ENCODE measurements at places on chromosomes 2 and 18.

- peak; percentile 24 for DNase-seq
These were observed 1.1 kb downstream of the MAP3K20 start for GRCh38 chr2:173076581-173077345.

- DNase-seq: no peak
These were observed 3.0 kb upstream of the FZD7 start for GRCh38 chr2:202030691-202031090.

DNA sequence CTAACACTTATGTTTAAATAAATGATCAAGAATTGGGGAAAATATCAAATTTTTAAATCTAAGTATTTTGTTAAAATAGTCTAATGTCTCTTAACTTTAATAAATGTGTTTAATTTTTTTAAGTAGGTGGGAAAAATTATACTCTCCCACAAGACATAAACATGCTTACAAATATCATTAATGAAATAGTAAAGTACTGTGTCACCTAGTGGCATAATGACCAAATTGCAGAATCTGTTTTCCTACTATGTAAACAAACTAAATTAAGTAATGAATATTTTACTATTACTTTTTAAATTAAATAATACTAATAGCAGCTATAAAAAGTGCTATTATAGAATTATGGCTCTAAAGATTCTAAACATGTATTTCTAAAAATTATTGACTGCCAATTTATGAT lies 52.0 kb upstream of the CHAC2 start:
- no peak for DNase-seq

DNA sequence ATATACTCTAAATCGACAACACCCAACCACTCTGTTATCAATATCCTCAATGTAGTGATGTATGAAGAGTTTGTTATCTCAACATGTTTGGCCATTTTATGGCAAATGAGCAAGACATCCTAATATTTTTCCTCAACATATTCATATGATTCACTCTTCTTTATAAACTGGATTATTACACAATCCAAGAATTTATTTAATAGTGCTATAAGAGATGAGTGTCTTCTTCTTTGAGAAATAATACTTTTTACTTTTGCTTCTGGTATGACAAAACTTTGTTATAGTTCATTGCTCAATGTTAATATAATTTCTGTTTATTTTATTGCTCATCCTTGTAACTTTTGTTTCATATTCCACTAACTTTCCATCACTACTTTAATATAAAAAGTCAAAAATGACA lies 44.3 kb downstream of the SCN9A start:
- no peak for DNase-seq

- DNase-seq: no peak
These were observed 116.7 kb downstream of the PID1 start for GRCh38 chr2:229154381-229154780.

- DNase-seq: no peak
These were observed 36.1 kb upstream of the CAB39 start for GRCh38 chr2:230676546-230676945.

Measured in inflammatory macrophage treated with lipopolysaccharide for 1 hour (primary cell).